ENCODE measurements at places on chromosomes 16 and 17.

DNA sequence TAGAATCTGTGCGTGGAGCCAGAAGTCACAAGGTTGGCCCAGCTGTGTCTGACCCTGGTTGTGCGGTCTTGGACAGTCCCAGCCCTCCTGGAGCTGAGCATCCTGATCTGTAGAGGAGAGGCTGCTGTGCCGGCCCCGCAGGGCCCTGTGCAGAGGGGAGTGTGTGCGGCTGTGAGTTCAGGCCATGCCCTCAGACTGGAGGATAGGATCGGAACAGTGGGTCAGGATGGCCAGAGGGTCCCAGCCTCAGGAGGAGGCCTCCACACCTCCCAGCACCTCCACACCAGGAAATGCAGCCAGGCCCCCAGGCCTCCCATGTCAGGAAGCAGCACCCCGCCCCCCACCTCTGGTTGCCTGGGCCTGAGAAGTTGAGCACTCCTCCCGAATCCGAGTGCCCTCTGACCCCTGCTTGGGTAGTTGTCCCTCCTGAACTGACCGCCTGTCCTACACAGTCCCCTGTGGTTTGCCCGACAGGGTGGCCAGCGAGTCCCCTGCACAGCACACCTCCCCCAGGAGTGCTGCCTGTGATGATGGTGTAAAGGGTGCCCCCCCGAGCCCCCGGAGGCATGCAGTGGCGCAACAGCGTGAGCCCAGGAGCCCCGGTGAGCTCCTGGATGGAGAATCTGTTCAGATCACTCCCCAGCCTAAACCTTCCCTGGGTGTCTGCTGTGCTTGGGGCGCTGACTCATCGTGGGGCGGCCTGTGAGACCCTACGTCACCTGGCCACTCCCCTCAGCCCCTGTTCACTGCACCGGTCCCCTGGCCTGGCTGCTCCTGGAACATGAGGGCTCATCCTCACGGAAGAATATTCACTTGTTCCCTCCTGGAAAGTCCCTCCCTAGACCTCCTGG lies 285.2 kb downstream of the SEC14L1 start:
- no peak for DNase-seq

DNA sequence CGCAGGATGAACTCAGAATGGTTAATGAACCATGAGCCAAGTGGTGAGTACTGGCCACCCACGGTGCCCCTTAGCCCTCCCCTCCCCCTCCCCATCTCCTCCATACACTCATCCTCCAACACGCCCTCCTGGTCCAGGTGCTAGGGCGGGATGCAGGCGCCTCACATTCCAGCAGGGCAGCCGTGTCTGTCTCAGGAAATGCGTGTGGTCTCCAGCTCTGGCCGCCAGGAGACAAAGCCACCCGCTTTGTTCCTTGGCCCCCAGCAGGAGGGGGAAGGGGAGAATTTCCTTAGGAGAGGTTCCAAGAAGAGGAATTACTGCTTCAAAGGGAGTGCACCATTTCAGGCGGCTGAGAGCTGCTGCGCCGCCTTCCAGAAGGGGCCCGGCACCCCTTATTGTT lies 29.7 kb upstream of the RMI2 start:
- DNase-seq: no peak

GRCh38 chr17:78163881-78164747 lies 4.3 kb upstream of the SYNGR2 start:
- DNase-seq: no peak

GRCh38 chr16:24491731-24492130 lies 47.6 kb upstream of the RBBP6 start:
- no peak for DNase-seq

- DNase-seq: no peak
These were observed 11.3 kb downstream of the CA5A start for GRCh38 chr16:87924811-87925670.

DNA sequence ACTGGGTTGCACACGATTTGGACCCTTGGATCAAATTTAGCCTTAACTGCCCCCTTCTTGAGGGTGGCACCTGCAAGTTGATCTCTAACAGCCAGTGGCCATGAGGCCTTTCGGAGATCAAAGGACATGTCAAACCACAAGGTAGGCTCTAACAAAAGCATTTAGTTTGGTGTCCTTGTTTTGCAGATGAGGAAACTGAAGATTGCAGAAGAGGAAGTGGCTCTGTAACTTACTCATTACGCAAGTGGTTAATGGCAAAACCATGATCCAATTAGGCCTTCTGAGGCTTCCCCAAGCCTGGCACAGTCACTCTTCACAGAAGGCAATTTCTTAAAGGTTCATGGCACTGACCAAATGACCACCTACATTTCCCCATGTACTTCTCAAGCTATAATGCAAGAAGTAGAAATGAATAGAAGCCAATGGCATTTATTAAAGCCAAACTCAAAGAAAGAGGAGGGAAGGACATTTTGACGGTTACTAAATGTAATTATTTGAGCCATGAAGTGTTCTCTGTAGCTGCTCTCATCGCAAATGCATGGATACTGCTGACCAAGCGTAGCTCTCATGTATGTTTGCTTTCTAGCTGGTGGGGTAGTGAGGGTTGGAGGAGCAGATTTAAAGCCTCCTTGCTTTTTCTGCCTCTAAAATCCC lies 32.8 kb upstream of the ABCC12 start:
- DNase-seq: no peak

DNA sequence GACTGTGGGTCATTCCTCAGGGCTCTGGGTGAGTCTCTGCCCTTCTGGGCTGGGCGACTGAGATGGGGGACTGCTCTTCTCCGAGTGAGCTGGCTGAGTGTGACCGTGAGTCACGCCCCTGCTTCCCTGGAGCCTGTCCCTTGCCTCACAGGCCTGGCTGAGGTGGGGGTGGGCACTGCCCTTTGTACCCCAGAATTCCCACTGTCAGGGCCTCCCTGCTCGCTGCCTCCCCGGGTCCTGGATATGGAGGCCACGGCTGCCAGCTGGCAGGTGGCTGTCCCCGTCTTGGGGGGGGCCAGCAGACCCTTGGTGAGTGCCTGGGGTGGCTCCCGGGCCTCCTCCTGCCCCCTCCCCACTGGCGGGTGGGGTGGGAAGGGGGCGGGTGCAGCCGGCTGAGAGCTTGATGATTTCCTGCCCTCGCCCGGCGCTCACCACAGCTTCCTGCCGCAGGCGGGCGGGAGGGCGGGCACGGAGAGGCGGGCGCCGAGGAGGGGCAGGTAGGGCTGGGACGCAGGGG lies at the start of gene LAT:
Gene LAT, plus strand, starts transcription at position 434 of the 517 bp plus-strand sequence. CDS start 366 bp downstream, outside the sequence.
- DNase-seq: peak; percentile 61

DNA sequence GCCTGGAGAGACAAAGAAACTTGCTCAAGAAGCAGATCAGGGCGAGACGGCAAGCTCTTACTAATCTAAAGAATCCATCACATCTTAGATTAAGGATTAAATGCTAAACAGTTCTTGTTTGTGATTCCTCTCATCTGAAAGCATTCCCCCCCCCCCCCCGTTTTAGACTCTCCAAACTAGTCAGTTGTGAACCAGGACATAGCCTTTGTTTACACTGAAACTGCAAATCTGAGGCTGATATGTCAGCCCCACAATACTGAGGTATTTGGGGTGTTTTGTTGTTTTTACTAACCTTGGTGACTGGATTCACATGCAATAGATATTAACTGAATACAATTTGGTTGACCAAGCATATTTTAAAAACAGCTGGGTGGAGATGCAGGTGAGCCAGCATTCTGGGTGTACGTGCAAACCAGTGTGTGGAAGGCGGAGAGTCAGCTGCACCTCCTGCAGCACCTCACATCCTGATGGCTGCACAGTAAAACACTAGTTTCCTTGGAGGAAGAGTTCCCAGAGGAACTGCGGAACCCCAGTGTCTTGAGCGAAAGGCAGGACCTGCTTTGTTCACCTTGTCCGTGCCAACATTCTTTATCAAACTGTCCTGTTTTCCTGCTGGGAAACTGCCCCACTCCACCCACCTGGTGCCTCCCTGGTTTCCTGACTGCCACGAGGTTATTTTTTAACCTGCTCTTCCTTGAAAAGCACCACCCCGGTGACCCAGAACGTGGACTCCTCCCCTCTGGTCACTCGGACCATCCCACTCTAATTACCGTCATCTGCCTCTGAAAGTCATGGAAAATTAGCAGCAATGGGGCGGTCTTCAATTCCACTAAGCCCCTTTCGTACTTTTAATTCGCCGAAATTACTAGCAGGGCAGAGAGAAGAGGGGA lies 1.2 kb upstream of the YPEL2 start:
- no peak for DNase-seq

- no peak for DNase-seq
These were observed 176.0 kb downstream of the TMEM132E start for GRCh38 chr17:34755371-34755770.

GRCh38 chr16:63223851-63224250 lies 1187.6 kb upstream of the CDH8 start:
- DNase-seq: no peak

DNA sequence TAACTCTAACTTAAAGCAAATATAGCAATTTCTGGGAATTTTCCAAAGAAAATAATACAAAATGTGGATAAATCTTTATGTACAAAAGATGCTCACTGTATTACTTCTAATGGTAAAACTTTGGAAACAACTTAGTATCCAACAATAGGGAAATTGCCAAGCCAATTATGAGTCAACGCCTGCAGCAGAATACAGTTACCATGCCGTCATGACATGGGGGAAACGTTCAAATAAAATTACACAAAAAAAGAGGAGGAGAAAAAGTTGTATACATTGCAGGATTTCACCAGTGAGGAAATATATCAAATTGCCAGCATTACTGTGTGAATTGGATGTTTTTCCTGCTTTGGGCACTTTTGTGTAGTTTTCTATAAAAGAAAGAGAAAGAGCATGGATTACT lies 469.6 kb downstream of the SOX9 start:
- no peak for DNase-seq

GRCh38 chr17:66620528-66620927 lies 214.4 kb upstream of the CACNG5 start:
- no peak for DNase-seq

- no peak for DNase-seq
These were observed 130.3 kb downstream of the CCDC144A start for GRCh38 chr17:16820161-16820877.

DNA sequence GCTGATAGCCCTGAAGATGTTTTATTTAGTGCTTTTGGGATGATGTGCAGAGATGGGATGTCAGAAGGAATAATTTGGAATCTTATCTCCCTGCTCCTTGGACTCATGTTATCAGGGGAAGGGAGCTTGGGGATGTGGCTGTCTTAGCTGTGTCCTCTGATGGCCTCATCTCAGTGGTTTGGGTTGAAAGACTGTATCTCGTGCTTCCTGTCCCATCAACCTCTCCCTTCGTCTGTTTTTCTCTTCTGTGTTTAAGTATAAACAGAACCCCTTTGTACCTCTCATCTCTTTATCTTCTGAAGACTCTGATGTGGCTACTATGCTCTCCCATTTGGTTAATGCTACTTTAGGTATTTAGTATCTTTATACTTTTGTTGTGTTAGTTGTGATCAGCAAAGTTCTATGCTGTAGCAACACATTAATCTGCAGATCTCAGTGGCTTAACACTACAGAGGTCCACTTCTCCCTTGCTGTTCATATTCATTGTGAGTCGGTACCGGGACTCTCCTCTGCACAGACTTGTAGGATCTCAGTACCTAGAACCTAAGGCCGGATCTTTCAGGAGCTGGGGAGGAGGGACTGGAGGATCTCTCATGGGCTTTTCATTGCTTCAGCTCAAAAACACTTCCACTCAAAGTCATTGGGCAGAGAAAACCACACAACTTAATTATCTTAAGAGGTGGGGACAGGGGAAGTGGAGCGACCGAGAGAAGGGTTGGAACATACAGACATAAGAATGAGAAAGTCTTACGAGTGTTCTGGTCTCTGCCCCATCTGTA lies 28.8 kb downstream of the PRKCA start:
- DNase-seq: no peak

- DNase-seq: no peak
These were observed 28.5 kb downstream of the PRSS54 start for GRCh38 chr16:58266336-58266735.

GRCh38 chr17:61380217-61380835 lies 19.3 kb upstream of the TBX2 start:
- no peak for DNase-seq

GRCh38 chr17:11935734-11936406 lies 61.4 kb downstream of the ZNF18 start:
- no peak for DNase-seq

DNA sequence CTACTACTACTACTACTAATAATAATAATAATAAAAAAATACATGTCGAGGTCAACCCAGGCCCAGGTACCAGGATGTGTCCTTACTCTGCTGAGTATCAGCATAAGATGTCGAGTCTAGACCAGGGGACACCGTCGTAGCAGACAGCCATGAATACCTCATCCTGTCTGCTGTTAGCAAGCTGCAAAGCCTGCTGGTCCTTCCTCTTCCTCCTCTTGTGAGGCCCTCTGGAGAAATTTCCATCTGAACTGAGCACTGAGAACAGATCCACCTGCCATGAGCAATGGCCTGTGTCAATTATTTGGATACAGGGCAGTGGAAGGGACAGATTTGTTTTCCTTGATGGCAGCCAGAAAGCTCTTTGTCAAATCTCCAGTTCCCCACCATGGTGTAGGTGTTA lies 168.5 kb downstream of the XYLT1 start:
- no peak for DNase-seq

GRCh38 chr17:38584350-38584925 lies 21.3 kb downstream of the SRCIN1 start:
- DNase-seq: peak; percentile 60

DNA sequence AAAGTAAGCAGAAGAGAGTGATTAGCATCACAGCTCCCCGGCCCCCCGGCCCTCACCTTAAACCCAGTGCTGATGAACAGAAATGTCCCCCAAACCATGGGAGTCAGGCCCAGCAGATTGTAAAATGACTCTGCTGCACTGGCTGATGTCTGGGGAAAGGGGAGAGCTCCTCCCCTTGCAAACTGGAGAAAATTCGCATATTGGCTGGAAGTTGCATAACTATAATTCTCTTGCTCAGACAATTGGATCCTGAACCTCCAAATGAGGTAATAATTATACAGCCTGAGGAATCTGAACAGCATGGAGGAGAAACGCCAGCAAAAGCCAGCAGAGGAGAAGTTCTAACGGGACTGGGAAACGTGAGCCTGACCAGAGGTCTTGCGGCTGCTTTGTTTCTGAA lies 109.7 kb downstream of the C16orf95 start:
- no peak for DNase-seq

GRCh38 chr16:15951852-15952251 lies 2.4 kb downstream of the ABCC1 start:
- no peak for DNase-seq

DNA sequence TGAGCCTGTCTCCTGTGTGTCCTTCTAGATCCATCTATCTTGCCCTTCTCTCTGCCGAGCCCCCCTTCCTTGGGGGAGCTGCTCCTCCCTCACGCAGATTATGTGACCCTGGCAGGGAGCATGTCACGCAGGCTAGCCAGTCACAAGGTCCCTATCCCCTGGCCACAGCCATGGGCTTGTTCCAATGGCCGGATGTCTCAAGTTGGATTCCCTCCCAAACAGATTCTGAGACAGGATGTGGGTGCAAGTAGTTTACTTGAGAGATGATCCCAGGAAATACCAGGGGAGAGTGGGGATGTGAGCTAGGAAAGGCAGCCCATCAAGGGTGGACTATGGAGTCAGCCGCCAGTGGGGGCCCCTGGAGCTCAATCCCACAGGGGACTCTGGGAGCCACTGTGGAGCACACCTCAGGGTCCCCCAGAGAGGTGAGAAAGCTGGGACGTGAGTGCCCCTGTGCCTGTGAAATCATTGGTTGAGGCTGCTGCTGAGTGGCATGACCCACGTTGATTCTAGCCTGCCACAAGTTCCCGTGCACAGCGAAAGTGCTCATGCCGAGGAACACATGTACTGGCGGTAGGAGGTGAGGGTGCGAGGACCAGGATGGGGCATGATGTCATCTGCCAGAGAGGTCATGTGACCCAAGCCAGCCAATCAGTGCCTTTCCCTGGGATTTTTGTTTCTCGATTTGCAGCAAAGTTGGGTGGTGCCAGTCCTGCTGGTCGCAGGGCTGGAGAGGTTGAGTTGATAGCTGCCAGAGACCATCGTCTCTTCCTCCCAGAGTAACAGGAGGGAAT lies 6.4 kb upstream of the CRISPLD2 start:
- DNase-seq: no peak
